H9 (cell line): ENCODE measurements at places on chromosomes 4 and X. TPM values are rescaled to one million over a fixed set of nuclear protein-coding genes. Genes with fewer than 3 reads are reported as not detected.

DNA sequence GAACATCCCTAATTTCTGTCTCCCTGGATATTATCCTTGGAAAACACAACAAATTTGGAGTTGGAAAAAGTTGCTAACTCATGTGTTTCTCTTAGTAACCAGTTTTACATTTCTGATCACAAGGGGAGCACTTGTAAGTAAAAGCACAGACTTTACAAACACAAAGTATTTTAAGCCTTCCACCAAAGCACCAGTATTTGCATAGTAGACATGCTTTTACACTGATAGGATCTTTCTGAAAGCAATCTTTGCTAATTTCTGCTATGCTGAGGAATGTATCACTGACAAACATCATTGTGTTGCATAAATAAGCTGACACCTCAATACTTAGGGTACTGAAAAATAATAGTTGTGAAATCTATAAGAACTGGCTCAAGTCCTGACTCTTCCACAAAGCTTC lies 100.6 kb downstream of the MID1 start:
- DNase-seq, result no peak

GLUD2 gene
- 0.99 and 1.0 TPM in 2 replicates for total RNA-seq

GRCh38 chr4:26804925-26805324 lies 55.7 kb upstream of the STIM2 start:
- DNase-seq, result no peak

TCEANC gene
- total RNA-seq, result 2.7 and 3.1 TPM in 2 replicates

- no peak for DNase-seq
Measured at GRCh38 chr4:138405934-138406567, 163.9 kb upstream of the SLC7A11 start.

- no peak for DNase-seq
Measured at GRCh38 chr4:6874981-6875380, 34.6 kb upstream of the TBC1D14 start.

DNA sequence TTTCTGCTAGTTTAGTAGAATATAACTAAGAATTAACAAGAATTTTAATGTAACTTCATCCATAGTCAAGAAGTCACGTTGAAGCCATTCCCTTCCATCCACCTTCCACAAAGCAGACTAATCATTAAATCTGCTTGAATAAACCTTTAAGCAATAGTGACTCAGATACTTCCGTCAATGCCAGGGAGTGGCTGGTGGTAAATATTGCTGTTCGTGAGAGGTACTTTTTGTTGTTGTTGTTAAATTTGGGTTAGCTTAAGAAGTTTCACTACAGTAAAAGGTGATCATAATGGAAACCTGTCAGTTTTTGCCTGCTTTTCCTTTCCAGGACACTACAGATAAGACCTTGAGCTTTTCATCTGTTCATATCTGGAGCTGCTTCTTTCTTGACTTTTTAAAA lies 316.3 kb downstream of the TMA16 start:
- no peak for DNase-seq

DNA sequence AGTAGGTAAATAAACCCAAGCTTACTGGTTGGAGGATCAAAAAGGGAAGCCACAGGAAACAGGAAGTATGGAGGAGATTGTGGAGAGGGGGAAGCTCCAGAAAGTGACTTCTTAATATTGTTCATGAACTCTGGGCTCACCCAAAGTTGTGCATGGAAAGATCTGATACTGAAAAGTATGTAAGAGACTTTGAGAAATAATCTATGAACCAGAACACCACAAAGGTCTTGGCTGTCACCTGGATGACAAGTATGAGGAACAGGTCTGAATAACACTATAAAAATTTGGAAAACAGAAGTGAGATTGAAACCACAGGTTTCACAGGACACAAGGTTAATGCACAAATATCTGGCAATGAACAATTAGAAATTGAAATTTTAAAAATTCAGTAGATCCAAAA lies 567.4 kb downstream of the INPP4B start:
- DNase-seq, result no peak
